Activated CD8-positive, alpha-beta memory T cell treated with anti-CD3 and anti-CD28 coated beads for 48 hours (primary cell): ENCODE measurements at places on chromosomes 3 and 15.

GRCh38 chr3:190581041-190581541, 67.2 kb downstream of the IL1RAP start:
- no peak for DNase-seq

GRCh38 chr15:42210696-42211095, 2.6 kb upstream of the VPS39 start:
- DNase-seq, result no peak

- no peak for DNase-seq
Observed at GRCh38 chr15:90099868-90100831, 2.1 kb downstream of the IDH2 start.

- no peak for DNase-seq
Observed at GRCh38 chr3:23863060-23863459, 53.7 kb downstream of the NKIRAS1 start.

GRCh38 chr15:81724536-81724935, 321.3 kb downstream of the MEX3B start:
- DNase-seq, result no peak
